ENCODE measurements at places on chromosomes 5 and 9.

DNA sequence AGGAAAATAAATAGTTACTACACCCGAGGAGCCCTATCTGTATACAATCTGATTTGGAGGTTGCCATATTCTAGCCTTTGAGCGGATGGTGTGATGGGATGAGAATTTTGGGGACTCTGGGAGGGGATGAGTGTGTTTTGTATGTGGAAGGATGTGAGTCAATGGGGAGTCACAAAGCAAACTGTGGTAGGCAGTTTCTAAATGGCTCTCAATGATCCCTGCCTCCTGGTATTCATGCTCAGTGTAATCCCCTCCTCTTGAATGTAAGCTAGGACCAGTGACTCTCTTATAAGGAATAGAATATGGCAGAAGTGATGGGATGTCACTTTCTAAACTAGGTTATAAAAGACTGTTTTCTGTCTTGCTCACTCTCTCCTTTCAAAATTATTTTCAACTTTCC, 205.7 kb upstream of the RIOK2 start:
- DNase-seq, result no peak

GRCh38 chr5:12073426-12073825, 169.2 kb upstream of the CTNND2 start:
- no peak for DNase-seq

- no peak for DNase-seq
Observed at GRCh38 chr9:90287567-90288274, 354.9 kb downstream of the DIRAS2 start.

- DNase-seq, result no peak
Observed at GRCh38 chr9:84254972-84255371, 85.6 kb downstream of the SLC28A3 start.

- DNase-seq, result no peak
Observed at GRCh38 chr5:170141636-170142035, 35.9 kb downstream of the FOXI1 start.

- peak; percentile 97 for DNase-seq
Observed at GRCh38 chr5:6712577-6713273, 507 bp upstream of the TENT4A start.

GRCh38 chr9:90909225-90909624, 107.6 kb downstream of the SYK start:
- DNase-seq, result no peak

DNA sequence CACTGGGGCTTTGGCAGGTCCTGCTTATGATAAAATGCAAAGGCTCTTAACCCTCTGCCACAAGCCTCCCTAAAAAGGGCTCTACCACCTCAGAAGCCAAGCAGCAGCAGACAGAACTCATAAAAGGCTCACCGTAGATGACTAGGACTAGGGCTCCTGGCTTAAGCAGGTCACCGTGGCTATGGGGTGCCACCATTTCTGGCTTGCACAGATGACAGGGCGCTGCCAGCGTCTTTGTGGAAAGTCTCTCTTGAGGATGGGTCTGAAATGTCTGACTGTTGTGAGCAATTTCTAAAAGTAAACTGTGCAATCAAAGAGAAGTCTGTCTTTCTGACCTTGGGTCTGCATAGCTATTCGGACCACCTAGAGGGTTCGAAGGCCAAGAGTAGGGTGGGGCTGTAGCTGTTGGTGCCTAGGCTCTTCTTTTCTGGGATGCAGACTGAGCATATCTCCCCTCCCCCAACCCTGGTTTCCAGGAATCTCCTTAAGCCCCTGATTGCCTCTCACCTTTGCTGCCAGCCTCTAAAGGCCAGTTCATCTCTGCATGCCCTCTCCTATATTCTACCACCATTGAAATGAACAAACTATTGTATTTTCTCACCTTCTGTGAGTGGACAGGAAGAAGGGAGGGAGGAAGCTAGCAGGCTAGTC, 307.4 kb downstream of the ARHGAP26 start:
- DNase-seq, result no peak

DNA sequence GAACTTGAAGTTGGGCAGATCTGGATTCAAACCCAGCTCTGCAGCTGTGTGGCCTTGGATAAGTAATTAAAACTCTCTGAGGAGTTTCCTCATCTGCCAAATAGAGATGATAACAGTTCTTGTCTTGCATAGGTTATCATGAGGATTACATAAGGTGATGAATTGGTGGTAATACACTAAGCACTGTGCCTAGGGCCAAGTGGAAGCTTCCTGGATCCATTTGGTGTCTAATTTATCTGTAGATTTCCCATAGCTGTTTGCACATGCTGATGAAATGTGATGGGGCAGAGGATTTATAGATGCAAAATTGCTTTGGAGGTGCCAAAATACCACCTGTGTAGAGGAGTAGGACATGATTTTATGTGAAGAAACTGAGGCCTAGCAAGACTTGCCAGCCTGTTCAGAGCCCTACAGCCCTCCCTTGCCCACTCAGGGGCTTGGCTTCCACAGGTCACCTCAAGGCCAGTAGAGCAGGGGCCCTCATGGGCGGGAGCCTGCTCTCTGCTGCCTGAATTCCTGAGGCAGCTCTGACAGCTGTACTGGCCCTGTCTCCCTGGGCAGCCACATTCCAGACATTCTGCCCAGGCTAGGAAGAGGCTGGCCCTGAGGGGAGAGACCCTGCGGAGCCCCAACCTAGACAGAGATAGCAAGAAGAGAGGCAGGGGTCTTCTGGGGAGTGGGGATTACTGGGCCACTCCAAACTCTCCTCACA, 5.9 kb upstream of the FAT2 start:
- no peak for DNase-seq

GRCh38 chr9:114634387-114634786, 23.2 kb downstream of the TEX53 start:
- no peak for DNase-seq

DNA sequence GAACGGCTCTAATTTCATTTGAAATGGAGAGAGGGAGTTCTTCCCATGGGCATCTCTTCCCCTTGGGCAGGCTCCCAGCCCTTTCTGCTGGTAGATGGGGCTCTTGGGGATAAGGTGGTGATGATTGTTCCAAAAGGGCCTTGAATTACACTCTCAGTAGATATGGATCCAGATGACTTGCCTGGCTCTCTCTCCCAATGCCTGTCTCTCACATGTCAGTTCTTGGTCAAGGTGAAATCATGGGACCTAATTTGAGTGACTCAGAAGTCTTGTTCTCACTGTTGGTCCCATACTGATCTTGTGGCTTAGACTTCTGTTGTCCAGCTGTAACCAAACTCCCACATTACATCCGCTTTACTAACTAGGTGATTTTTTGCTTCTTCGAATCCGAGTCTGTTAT, 317.0 kb upstream of the RFX3 start:
- no peak for DNase-seq

- DNase-seq, result no peak
Observed at GRCh38 chr9:93603906-93604326, 27.5 kb downstream of the PHF2 start.

GRCh38 chr9:125066839-125067619, 76.3 kb downstream of the SCAI start:
- DNase-seq, result peak; percentile 34

DNA sequence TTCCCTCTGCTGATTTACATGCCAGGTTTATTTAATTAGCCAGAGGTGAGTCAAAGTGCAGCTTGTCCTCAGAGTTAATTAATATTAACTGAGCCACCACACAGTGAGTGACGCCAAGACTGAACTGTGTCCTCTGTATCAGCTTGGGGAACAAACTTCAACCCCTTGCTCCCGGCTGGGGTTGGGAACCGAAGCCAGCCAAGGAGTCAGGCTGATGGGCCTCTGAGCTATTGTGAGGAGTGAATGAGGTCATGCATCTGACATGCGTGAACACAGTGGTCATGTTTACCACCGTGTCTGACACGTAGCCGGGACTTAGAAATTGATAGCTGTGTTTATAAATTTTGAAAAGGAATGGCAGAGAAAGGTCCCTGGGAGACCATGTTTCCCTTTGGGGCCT, 17.1 kb downstream of the IGIP start:
- DNase-seq, result no peak

DNA sequence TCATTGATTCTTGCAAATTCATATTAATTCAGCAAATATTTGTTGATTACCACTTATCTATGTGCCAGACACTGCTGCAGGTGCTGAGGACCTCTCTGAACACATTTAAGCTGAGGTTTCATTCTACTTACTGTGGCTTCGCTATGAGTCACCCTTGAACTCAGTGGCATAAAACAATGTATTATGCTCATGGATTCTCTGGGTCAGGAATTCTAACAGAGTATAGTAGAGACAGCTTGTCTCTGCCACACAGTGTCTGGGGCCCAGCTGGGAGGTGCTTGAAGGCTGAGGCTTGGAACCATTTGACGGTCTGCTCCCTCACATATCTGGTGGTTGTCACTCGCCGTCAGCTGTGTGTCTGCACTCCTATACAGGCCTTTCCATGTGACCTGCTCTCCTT, 124.3 kb upstream of the NR3C1 start:
- no peak for DNase-seq

DNA sequence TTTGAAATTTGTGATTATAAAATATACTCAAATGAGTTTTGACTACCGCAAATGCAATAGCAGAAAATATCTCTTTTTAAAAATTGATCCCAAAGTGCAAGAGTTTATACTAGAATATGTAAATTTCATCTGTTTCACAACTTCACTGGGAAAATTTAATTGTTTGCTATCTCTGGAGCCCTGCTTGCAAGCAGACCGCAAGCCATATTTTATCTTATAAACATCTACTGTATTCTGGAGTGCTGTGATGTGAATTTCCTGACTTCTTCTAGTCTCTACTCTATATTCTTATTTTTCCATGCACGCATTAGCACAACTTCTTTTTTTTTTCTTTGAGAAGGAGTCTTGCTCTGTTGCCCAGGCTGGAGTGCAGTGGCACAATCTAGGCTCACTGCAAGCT, 98.7 kb downstream of the DROSHA start:
- no peak for DNase-seq

- no peak for DNase-seq
Observed at GRCh38 chr5:139275956-139276355, 17.6 kb upstream of the MATR3 start.

DNA sequence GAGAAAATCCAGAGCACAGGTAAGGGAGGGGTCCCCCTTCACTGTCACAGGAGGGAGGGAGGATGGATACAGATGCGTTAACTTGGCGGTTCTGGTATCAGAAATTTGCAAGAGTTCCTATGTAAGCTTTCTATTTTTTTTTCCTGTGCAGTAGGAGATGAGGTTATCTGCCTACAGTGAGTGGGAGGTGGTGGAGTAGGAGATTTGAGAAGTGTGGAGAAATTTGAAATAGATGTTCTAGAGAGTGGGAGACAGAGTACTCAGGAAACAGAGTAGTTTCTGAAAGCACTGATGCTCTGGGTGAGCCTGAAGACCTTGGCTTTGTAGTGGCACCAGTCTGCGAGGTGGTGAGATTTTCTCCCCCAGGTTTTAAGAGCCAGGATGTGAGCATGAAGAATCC, 271.4 kb downstream of the MSX2 start:
- DNase-seq, result no peak

GRCh38 chr5:89729623-89730301, 679.8 kb downstream of the CETN3 start:
- DNase-seq, result peak; percentile 3

GRCh38 chr9:21993893-21994555, at the start of gene CDKN2A:
Gene CDKN2A (minus strand): TSS chr9:21994392.
- peak; percentile 57 for DNase-seq

DNA sequence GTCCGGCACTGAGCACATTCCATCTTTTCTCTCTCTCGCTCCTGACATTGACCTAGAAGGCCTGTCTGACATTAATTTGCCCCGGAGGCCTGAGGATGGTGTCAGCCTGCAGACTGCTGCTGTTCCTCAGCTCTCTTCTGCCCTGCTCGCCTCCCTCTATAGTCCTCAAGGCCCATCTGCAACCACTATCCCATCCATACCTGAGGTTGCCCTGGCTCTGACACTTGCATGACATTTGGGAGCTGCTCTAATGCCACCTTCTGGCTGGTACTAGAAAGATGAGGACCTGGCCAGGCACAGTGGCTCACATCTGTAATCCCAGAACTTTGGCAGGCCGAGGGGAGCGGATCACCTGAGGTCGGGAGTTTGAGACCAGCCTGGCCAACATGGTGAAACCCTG, 38.6 kb upstream of the GGTA1 start:
- no peak for DNase-seq

DNA sequence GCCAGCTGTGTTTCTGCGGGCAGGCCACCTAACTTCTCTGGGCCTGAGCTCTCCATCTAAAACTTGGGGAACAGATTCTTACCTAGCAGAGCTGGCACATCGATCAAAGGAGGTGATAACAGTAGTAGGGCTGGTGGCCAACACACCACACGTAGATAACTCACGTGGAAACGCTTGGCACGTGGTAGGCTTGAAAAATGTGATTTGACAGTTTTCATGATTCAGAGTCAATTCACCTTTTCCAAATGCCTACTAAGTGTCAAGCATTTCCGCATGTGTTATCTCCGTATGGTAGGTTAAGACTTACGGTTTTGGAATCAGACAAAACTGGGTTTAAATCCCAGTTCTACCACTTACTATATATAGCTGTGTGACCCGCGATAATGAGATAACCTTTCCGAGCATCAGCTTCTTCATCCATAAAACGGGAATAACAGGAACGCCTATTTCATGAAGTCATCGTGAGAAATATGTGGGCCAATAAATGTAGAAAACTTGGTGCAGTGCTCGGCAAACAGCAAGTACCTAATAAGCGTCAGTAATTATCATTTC, 25.5 kb downstream of the NDUFA8 start:
- no peak for DNase-seq

- no peak for DNase-seq
Observed at GRCh38 chr9:10254338-10254737, 358.5 kb downstream of the PTPRD start.

Measured in fibroblast of villous mesenchyme (primary cell).